ENCODE measurements at places on chromosomes 3 and 15. TPM values are rescaled to one million over a fixed set of nuclear protein-coding genes. Genes with fewer than 3 reads are reported as not detected.

The PLCB2 gene
- 359 TPM for total RNA-seq

The GOLGA8K gene
- 1.5 TPM for total RNA-seq

The TF gene
- 0.11 TPM for total RNA-seq

The ADIPOQ gene
- total RNA-seq: not detected

The CACNA2D3 gene
- not detected for total RNA-seq

The GPR176 gene
- total RNA-seq: not detected

The NR2E3 gene
- not detected for total RNA-seq

The CYP1A2 gene
- not detected for total RNA-seq

The IL5RA gene
- total RNA-seq: not detected

The LRRC49 gene
- total RNA-seq: not detected

The BDH1 gene
- total RNA-seq: 31.3 TPM

The CLDN18 gene
- not detected for total RNA-seq

The SGO1 gene
- 1.2 TPM for total RNA-seq

The AP4E1 gene
- 13.6 TPM for total RNA-seq

The STRIT1 gene
- not detected for total RNA-seq

The CLDN16 gene
- total RNA-seq: not detected

The PCSK6 gene
- total RNA-seq: 3.0 TPM

The SLTM gene
- 162 TPM for total RNA-seq

The SLC33A1 gene
- 31.9 TPM for total RNA-seq
